ENCODE measurements at places on chromosomes 4 and X.

- no peak for DNase-seq
Observed at GRCh38 chr4:158121161-158121579, 51.7 kb downstream of the GASK1B start.

DNA sequence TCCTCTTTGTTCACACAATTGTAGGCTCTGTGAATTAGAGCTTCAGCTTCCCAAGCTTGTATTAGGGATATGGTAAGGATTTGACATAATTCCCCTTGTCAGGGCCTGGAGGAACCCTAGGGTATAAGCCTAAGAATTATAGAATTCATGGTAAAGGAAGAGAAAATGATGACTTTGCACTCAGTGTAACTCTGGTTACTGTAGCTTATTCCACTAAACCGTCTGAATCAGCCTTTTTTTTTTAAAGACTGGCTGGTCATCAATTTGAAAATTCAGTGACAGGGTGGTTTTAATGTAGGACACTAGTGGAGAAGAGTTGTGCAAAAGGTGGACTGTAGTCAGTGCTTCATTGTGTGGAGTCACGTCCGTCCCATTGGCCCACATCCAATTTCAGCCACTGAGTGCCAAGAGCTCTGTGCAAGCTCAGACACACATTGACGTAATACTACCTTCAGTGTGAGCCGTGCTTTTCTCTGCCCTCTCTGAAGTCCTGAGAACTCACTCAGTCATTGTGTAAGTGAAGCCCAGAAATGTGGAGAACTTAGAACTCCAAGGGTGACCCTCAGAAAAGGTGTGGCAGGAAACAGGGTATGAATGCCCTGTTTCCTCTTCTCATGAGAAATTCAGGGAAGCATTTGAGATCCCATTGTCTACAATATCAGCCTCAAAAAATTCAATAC is 449.8 kb downstream of the C4orf33 start:
- DNase-seq: no peak

GRCh38 chr4:98446499-98447375 is 185.6 kb downstream of the RAP1GDS1 start:
- DNase-seq: peak; percentile 36

DNA sequence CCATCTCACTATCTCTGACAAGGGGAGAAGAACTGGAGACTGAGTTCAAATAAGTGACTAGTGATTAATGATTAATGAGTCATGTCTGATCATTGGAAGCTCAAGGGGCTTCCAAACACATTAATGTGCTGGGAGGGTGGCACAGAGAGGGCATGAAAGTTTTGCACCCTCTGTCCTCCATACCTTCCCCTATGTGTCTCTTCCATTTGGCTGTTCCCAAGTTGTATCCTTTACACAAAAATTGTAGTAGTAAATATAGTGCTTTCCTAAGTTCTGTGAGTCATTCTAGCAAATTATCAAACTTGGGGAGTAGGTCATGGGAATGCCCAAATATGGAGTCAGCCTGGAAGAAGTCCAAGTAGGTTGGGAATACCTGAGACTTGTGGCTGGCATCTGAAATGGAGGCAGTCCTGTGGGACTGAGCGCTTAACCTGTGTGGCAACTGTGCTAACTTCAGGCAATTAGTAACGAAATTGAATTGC is 4.1 kb upstream of the FAM200B start:
- DNase-seq: no peak

GRCh38 chr4:168655182-168655581 is 158.3 kb downstream of the PALLD start:
- DNase-seq: no peak

GRCh38 chrX:150504397-150505182 is 63.8 kb upstream of the MTM1 start:
- no peak for DNase-seq

GRCh38 chr4:112431158-112431557 is 84.8 kb downstream of the NEUROG2 start:
- no peak for DNase-seq

DNA sequence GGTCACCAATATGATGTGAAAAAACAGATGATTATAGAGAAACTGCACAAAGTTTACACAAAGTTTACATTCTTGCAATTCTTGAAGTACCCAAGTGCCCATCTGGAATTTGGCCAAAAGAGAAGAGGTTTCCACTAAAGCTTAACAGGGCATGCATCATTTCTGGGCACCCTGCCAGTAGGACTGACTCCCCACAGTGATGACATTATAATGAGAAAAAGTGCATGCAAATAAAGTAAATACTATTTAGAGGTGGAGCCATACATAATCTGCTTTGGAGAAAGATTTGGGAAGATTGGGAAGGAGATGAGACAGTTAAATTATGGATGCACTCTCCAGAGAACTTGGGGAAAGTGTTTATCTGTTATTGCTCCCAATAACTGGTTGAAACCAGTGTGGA is 93.7 kb upstream of the TRPC3 start:
- DNase-seq: no peak

GRCh38 chr4:107666134-107666533 is 53.9 kb downstream of the PAPSS1 start:
- DNase-seq: no peak

GRCh38 chr4:148216866-148217814 is 225.1 kb downstream of the NR3C2 start:
- no peak for DNase-seq

DNA sequence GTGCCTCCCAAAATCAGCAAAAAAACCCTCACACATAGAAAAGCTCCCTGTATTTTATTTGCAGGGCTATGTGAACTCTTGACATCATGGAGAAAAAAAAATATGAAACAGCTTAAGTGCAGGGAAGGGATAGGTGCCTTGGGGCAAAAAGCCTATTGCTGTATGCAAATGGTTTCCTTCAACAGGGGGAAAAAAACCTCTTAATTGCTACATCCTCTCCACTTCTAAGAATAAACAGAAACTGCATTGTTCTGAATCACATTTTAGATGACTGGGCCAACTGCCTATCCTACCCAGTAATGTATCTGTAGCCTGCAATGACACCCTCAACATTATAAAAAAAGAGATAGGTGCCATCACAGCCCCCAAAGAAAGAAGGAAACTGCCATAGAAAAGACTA is 229.4 kb upstream of the GALNTL6 start:
- no peak for DNase-seq

- no peak for DNase-seq
Observed at GRCh38 chr4:11072999-11073398, 355.7 kb downstream of the HS3ST1 start.

DNA sequence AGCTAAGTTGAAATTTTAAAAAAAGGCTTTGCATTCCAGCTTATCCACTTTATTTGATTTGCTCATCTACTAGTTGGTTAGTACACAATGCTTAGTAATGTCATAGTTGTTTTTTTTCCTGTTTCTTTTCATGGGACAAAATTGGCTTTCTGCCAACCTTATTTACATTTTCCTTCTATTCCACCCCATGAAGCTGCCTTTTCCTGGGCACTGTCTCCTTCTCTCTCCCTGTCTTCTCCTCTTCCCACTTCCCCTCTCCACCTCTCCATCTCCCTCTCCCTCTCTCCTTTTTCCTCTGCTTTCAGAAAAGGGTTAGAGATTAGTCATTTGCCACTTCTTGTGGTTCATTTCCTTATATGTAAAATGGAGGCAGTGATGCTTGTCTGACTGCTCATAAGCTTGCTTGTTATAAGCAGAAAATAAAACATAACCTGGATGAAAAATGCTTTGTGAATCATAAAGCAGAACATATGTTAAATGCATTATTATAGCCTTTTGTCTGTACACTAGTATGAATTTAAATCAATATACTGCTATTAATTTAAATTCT is 181.9 kb downstream of the CEP135 start:
- DNase-seq: no peak

DNA sequence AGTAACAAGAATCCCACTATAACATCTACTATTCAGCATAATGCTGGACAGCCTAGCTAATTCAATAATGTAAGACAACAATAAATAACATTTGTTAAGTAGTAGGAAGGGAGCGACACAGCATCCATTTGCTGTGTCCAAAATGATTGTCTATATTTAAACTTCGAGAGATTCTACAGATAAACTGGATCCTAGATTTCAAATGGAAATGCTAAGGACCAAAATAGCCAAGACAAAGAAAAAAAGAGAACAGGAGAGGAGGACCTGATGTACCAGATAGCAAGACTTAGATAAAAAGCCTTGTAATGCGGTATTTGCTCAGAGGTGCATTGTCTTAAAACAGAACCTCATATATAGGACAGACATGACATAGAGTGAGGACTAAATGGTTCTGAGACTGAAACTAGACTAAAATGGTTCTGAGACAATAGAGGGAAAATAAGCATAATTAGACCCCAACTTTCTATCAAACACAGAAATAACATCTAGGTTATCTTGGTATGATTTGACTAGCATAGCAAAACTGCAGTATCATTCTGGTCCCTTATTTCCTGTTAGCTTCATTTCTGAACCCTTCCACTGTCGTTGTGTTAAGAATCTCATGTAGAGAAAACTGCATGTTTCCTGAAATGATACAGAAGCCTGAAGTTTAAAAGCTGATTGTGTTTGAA is 3.8 kb downstream of the HPGDS start:
- DNase-seq: no peak

DNA sequence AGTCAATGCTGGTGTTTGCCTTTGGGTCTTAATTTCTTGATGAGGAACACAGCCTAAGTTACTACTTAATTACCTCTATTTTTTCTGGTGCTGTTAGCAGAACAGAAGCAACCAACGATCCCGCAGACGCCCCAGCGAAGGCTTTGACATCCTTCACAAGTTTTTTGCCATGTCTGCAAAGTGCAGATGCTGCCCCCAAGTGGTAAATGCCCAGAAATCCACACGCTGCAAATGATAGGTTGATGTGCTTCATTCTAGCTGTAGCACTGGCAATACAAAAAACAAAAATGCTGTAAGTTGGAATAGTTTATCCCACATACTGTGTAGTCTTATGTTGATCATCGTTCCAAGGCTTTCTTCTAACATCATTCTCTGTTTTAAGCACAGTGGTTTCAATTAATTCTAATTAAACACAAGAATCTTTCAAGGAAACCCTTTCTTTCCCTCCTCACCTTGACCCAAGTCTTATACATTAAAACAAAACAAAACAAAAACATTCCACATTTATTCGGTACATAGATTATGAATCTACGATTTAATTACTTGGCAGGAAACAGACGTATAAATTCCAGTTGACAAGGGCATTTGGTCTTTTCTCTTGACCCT is 1.2 kb downstream of the PNPLA4 start:
- peak; percentile 45 for DNase-seq

DNA sequence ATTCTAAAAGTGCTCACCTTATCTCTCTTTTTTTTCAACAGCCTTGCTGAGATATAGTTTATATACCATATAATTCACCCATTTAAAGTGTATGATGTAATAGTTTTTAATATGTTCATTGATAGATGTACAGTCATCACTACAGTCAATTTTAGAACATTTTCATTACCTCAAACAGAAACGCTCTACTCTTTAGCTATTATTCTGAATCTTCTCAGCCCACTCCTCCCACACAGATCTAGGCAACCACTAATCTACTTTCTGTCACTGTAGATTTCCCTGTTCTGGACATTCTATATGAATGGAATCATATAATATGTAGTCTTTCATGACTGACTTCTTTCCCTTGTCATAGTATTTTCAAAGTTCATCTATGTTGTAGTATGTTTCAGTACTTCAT is 22.6 kb downstream of the MND1 start:
- DNase-seq: no peak

GRCh38 chr4:24831637-24832036 is 36.3 kb downstream of the SOD3 start:
- DNase-seq: no peak

GRCh38 chrX:13131396-13132137 is 87.1 kb upstream of the FAM9C start:
- DNase-seq: no peak

GRCh38 chr4:152087335-152087734 is 326.5 kb upstream of the GATB start:
- DNase-seq: no peak

DNA sequence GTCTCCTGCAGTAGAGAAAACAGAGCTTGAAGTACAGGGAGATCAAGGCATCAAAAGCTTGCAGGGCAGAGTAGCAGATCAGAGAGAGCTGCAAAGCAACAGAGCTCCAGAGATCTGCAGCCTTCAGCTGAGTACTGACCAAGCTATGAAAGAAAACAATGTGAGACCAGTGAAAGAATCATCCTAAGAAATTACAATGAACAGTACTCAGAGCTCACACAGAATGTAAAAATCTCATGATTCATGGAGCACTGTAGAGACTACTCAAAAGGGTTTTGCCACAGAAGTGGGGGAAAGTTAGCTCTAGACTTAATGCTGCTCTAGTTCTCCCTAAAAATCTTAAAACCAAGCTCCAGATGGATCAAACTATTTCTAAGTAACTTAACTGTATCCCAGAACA is 80.0 kb upstream of the MAB21L2 start:
- no peak for DNase-seq

GRCh38 chr4:121950680-121951520 is 960 bp downstream of the TRPC3 start:
- DNase-seq: peak; percentile 9
